Subcutaneous preadipocyte (primary cell): ENCODE measurements at places on chromosomes 3 and 15. TPM values are rescaled to one million over a fixed set of nuclear protein-coding genes. Genes with fewer than 3 reads are reported as not detected.

Gene ZNF662
- 0.98 and 2.2 TPM in 2 replicates for total RNA-seq

Gene SLC24A5
- not detected in 2 replicates for total RNA-seq

Gene ADAMTS17
- total RNA-seq = 0.20 and 0.73 TPM in 2 replicates

Gene GALNT15
- 83.7 and 158 TPM in 2 replicates for total RNA-seq

Gene GLDN
- 0.37 and 0.59 TPM in 2 replicates for total RNA-seq

Gene NOX5
- 0.20 and 0.37 TPM in 2 replicates for total RNA-seq

Gene TICRR
- total RNA-seq = 6.2 and 11.9 TPM in 2 replicates

Gene ST8SIA2
- not detected in 2 replicates for total RNA-seq

Gene HESX1
- 0.37 and 1.2 TPM in 2 replicates for total RNA-seq

Gene SYNPR
- total RNA-seq = not detected in 2 replicates
